ENCODE measurements at places on chromosomes 11 and 22.

GRCh38 chr11:62539238-62539925, 7.2 kb downstream of the AHNAK start:
- no peak for DNase-seq

DNA sequence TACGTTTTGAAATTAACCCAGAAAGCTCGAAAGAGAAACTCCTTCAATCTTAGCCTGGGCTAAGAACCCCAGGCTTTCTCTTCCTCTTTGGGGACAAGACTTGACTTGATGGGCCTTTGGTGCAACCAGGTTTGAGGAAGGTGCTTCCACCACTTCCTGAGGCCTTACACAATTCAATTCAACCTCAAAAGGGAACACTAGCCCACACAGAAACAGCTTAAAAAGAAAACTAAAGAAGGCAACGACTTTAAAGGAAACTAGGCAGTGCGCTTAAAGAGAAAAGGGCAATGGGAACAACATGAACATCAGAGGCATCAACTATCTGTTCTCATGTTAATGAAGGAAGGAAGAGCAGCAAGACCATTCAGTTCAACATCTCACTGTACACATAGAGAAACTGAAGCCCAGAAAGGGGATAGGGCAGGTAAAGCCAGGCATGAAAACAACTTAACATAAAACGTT, 24.8 kb downstream of the PAK1 start:
- no peak for DNase-seq

- DNase-seq = no peak
Measured at GRCh38 chr11:119340335-119341221, at the start of gene C1QTNF5. TSS of gene C1QTNF5 (minus strand) at chr11:119340883. CDS start at chr11:119340397, 486 bp downstream.

DNA sequence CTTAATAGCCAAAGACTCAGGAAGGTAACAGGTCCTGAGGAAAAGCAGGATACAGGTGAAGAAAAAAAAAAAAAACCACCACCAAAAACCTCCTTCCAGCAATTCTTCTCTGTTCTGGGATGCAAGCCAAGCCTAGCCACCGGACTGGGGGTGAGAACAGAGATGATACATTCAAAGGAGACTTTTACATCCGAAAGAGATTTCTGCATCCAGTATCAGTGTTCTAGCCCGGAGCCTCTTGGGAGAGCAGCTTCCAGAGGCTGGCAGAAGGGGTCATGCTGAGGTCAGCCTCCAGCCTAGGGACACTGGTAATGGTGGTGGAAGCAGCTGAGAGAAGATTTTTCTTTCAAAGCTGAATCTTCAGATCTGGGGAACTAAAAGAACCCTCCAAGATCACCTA, 76.2 kb downstream of the KCNC1 start:
- no peak for DNase-seq

- no peak for DNase-seq
Measured at GRCh38 chr11:79017811-79018210, 423.0 kb downstream of the TENM4 start.
